ENCODE measurements at places on chromosomes 2 and 18.
A peak's percentile ranks its signal among the peaks of the same experiment; 100 is the strongest.

DNA sequence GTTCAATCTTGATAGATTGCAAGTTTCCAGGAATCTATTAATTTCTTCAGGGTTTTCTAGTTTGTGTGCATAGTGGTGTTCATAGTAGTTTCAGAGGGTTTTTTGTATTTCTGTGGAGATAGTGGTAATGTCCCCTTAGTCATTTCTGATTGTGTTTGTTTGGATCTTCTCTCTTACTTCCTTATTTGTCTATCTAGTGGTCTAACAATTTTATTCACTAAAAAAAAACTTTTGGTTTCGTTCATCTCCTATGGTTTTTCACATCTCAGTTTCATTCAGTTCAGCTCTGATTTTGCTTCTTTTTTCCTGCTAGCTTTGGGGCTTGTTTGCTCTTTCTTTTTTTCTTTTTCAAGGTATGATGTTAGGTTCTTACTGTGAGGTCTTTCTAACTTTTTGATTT is 94.5 kb downstream of the SNTG2 start:
- no peak for DNase-seq

GRCh38 chr2:85119900-85120299 is 13.3 kb upstream of the TCF7L1 start:
- DNase-seq, result no peak

DNA sequence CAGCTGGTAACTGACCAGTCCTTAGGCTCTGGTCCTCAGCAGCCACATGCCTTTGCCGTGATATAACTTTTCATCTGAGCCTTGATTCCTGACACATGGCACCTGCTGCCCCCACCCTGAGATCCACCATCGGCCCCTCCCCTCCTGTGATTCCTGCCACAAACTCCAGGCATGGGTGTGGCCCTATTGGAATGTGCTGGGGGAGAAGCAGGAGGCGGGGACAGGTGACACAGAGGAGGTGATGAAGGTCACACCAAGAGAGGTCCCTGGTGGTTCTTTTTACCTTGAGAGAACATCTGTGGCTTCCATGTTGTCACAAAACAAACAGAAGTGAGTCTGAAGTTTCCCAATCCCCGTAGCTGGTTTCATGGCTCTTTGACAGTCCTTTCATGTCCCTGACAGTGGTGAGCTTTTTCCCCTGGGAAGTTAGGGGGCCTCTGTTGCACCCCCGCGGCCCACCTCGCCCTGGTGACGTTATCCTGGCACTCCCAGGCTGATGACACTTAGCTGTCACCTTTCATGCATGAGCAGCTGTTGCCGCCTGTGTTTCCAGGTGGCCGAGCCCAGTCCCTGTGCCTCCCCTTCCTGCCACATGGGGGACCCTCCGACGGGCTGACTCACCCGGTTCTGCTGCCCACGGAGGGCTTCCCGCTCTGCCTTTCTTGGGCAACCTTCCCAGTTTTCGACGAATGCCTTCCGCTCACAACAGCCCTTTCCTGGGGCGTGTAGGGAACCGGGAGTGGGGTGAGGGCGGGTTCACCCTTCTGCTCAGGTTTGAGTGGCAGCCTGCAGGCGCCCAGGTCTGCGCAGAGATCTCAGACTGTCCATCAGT is 66.3 kb upstream of the GLI2 start:
- DNase-seq, result no peak

DNA sequence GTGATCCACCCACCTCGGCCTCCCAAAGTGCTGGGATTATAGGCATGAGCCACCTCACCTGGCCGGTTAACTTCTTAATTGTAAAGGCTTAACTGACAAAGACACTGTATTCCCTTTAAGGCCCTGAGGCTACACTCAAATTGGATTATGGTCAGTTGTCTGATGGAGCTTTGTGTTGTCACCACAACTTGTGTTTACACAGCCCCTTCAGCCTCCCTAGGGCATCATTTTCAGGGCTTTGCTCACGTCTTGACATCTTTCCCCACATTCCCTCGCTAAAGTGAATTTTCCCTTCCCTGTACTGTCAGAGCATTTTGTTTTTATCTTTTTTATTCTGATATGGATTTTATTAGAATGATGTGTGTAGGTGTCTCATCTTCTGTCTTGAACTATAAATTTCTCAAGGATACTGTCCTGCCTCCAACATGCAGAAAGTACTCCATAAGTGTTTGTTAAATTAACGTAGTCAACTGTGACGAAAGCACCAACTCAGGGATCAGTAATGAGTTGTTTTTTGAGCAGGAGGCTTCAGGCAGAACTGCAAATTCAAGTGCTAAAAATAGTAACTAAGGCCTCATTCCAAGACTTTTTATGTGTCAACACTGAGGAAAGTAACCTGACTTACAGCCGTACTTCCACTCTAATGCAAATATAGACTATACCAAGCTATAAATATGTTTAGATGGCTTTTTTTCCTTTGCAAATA is 77.1 kb upstream of the NARS1 start:
- DNase-seq, result no peak

DNA sequence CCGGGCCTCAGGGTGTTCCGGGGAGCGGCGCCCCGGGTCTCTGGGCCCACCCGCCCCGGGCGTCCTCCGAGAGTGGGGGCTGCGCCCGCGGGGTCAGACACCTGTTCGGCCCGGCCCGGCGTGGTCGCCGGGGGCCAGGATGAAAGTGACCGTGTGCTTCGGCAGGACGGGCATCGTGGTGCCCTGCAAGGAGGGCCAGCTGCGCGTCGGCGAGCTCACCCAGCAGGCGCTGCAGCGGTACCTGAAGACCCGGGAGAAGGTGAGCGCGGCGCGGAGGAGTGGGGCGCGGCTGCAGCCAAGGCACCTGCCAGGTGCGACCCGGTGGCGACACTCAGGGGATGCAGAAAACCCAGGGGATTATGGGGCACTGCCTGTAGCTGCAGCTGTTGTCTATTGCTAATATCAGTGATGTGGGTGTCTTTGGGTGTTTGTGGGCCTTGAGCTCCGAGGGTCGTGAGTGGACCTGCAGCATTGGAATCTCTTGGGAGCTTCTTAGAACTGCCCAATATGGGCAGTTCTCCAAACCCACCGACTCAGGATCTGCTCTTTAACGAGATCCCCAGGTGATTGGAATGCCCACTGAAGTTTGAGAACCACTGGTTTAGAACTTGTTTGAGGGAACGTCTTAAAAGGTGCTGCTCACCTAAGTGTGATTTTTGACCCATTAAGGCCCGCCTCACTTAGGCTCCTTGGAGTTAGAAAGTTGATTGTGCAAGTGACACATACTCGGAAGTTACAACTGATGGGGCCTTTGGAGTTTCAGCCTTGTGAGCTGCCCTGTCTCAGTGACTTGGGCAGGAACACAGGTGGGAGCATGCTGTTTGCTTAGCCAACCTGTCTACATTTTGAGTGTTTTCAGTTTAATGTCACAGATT is 823 bp downstream of the PARD3B start:
- no peak for DNase-seq

GRCh38 chr2:120253021-120253882 is 600 bp downstream of the RALB start:
- DNase-seq, result peak; percentile 64

- no peak for DNase-seq
These were observed 259.8 kb downstream of the PHLPP1 start for GRCh38 chr18:62974928-62975675.

- no peak for DNase-seq
These were observed 22.7 kb downstream of the RHOB start for GRCh38 chr2:20469595-20469994.

- DNase-seq, result no peak
These were observed 42.5 kb downstream of the DCDC2C start for GRCh38 chr2:3745920-3746319.

GRCh38 chr2:98295721-98296414 is 50.4 kb upstream of the CNGA3 start:
- DNase-seq, result no peak

- no peak for DNase-seq
These were observed 136.3 kb downstream of the CYP26B1 start for GRCh38 chr2:72011370-72011689.

- no peak for DNase-seq
These were observed 4.9 kb upstream of the SIX2 start for GRCh38 chr2:45014016-45014702.

DNA sequence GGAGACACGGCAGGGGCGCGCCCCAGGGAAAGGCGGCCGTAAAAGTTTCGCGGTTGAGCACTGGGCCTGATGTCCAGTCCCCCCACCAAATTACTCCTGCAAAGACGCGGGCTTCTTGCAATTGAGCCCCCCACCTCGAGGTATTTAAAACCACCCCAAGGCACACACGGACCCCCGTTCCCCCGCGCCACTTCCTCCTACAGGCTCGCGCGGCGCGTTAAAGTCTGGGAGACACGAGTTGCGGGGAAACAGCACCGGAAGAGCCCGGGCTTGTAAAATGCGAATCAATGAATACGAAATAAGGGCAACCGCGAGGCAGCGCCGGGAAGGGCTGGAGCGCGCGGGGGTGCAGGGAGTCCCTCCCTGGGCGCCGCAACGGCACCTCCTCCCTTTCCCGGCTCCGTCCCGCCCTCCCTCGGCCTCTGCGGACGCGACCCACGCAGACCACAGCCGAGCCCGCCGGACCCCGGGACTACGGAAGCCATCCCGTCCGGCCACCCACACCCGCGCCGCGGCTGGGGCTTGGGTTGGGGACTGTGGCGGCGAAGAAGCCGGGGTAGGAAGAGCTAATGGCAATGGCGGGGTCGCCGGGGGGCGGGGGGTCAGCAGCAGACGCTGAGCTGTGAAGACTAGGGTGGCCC is 918 bp upstream of the NETO1 start:
- no peak for DNase-seq

GRCh38 chr2:58432491-58433170 is 191.5 kb upstream of the FANCL start:
- DNase-seq, result no peak

- no peak for DNase-seq
These were observed 168.5 kb upstream of the GLI2 start for GRCh38 chr2:120567128-120567527.

GRCh38 chr2:25177211-25177611 is 8.8 kb upstream of the POMC start:
- no peak for DNase-seq

DNA sequence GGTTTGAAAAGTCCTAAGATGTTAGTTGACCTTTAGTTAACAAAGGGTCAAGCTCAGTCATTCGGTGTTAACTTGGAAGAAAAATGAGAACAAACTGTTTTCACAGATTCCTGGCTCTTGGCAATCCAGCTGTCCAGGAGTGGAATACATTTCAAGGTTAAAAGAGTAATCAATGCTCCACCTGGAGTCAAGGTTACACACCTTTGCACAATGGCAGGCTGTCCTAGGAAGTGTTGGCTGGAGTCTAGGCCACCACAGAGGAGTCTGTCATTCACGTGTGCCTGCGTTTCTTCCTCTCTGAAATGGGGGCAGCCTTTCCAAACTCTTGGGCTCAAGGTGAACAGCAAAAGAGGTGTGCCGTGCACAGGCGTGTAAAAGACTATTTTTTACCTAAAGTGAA is 6.3 kb upstream of the ID2 start:
- no peak for DNase-seq

- no peak for DNase-seq
These were observed 232.7 kb downstream of the PRKCE start for GRCh38 chr2:45884126-45884525.
